ENCODE measurements at places on chromosomes 11 and 22. TPM values are rescaled to one million over a fixed set of nuclear protein-coding genes. Genes with fewer than 3 reads are reported as not detected.

SYT7 gene
- 6.0 TPM for polyA plus RNA-seq

CSNK2A3 gene
- polyA plus RNA-seq: 0.96 TPM

PAMR1 gene
- 11.2 TPM for polyA plus RNA-seq

SLC16A8 gene
- 2.5 TPM for polyA plus RNA-seq

TPBGL gene
- 0.10 TPM for polyA plus RNA-seq

FBLN1 gene
- 103 TPM for polyA plus RNA-seq

TRIM44 gene
- polyA plus RNA-seq: 89.2 TPM

NCR3LG1 gene
- 1.3 TPM for polyA plus RNA-seq

MS4A7 gene
- 4.0 TPM for polyA plus RNA-seq

GSTT2B gene
- 6.7 TPM for polyA plus RNA-seq

SYNGR1 gene
- 26.4 TPM for polyA plus RNA-seq

CALCA gene
- polyA plus RNA-seq: 13.3 TPM

TSPAN32 gene
- polyA plus RNA-seq: 3.4 TPM

Measured in left renal cortex interstitium (tissue), 4 donors.